DMS79 treated with DMSO at 0.1 percent for 48 hours (cell line): ENCODE measurements at places on chromosomes 16 and 17.

DNA sequence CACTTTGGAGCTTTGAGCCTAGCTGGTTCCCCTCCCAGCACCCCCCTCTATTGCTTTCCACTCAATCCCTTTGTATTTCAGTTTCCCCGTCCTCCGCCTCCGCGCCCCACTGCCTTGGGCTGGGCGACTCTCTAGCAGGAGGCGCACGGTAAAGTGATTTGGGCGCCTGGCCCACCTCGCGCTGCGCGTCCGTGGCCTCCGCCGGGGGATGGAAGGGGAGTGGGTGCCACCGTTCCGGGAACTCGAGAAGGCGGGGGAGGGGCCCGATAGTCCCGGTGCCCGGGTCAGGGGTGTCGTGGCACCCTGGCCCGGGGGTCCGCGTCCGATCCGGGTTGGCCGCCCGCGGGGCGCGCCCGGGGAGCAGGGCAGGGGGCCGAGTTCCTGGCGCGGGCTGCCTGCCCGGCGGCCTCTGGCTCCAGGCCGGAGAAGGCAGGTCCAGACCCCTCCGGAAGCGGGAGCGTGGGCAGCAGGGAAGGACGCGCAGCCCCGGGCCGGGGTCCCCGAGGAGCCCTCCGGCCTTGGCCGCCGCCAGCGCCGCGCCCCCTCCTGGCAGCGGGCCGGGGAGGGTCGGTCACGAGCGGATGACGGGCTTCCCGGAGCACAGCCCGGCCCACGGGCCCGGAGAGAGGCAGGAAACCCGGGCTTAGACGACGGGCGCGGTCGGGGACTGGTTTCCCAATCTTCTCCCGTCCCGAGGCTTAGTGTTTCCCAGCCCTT lies 15.8 kb downstream of the MEOX1 start:
- no peak for DNase-seq

DNA sequence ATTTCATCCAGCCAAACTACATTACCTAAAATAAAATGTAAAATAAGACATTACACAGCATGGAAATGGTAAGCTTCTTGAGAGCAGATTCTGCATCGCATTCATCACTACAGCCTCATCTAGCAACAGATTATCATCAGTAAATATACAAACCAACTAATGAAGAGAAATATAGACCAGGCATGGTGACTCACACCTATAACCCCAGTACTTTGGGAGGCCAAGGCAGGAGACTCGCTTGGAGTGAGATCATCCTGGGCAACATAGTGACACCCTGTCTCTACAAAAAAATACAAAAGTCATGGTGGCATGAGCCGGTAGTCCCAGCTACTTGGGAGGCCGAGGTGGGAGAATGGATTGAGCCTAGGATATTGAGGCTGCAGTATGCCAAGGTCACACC lies 19.9 kb downstream of the NCBP3 start:
- no peak for DNase-seq

- DNase-seq = peak; percentile 76
These were observed 6.4 kb upstream of the GGT6 start for GRCh38 chr17:4566785-4567184.

DNA sequence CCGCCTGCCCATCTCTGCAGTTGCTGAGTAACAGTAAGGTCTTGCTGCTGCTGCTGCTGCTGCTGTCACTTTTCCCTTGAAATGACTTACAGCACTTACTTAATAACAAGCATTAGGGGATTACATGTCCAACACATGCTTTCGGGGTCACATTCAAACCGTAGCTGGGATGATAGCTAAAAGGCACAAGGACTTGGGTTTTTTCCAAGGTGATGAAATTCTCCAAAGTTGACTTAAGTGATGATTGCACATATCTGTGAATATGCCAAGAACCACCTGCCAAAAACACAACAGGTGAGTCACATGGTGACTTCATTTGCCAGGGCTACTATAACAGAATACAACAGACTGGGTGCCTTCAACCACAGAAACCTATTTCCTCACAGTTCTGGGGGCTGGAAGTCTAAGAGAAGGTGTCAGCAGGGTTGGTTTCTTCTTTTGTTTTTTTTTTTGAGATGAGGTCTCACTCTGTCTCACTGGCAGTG lies 121.9 kb upstream of the TNRC6C start:
- DNase-seq = peak; percentile 11

DNA sequence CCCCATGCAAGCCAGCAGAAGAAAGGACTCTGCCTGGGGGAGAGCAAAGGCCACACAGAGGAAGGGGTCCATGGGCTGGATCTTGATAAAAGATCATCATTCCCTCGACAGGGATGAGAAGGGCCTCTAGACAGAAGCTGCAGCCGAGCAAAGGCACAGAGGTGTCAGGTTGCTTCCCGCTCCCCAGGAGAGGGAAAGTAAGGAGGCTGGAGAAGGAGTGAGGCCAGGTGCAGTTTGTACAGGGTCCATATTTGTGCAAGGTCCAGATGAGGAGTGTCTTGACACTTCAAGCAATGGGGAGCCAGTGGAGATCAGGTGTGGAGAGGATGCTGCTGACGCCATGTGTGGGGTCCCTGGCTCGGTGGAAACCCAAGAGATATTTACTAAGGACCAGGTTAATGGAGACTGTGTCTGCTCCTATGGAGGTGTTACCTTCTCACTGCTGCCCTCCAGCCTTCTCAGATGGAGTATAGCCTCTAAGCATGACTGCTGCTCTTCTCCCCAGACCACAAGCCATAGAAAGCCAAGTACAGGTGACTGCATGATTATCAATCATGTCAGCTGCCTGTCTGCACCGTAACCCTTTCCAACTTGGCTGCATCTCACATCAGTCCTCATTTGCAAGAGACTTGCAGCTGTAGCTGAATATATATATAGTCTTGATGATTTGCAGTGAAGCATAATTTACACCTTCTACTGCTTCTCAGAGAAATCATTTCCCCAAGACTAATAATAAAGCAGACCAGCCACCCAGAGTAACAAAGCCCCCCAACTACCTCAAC lies 21.1 kb downstream of the GAS7 start:
- DNase-seq = no peak

GRCh38 chr17:46199379-46199778 lies 6.2 kb upstream of the KANSL1 start:
- no peak for DNase-seq

GRCh38 chr17:4358154-4358553 lies 8.3 kb downstream of the UBE2G1 start:
- no peak for DNase-seq

DNA sequence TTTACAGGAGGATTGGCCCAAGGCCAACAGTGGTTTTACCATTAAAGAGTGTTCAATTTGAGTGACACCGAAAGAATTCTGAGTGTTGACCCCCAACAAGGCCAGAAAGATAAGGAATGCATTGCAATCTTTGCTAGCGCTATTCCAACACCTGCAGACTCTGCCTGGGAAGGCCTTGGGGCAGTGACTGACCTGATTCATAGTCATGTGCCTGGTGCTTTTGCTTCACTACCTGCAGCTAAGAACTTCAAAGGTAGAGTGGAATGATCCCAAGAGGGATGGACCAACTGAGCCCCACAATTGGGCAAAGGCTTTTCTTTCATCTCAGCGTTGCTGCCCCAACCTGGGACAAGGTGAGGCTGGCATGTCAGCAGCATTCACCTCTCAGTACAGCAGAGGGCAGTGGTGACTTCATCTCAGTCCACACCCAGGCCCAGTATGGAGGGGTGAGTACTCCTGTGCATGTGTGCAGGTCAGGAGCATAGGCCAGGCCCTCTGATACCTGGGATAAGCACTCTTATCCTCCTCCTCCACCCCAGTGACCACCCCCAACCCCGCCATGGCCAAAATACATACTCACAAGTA lies 149.6 kb upstream of the GNAO1 start:
- no peak for DNase-seq

- no peak for DNase-seq
These were observed 116.5 kb downstream of the HS3ST3B1 start for GRCh38 chr17:14417336-14417735.

GRCh38 chr16:88442727-88443576 lies 10.1 kb upstream of the ZFPM1 start:
- peak; percentile 28 for DNase-seq

GRCh38 chr17:34671191-34671590 lies 91.8 kb downstream of the TMEM132E start:
- no peak for DNase-seq

DNA sequence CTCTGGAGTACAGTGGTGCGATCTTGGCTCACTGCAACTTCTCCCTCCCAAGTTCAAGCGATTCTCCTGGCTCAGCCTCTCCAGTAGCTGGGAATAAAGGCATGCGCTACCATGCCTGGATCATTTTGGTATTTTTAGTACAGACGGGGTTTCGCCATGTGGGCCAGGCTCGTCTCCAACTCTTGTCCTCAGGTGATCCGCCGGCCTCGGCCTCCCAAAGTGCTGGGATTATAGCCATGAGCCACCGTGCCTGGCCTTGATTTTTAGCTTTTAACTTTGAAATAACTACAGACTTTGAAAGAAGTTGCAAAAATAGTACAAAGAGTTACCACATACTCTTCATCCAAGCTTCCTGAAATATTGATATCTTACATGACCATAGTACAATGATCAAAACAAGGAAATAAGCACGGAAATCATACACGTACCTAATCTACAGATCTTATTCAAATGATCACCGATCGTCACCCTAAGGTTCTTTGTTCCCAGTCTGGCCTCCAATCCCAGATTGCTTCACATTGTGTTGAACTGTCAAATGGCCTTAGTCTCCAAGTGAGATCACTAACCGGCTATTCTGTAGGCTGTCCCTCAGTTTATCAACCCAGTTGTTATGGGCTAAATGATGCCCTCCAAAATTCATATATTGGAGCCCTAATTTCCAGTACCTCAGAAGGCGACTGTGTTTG lies 18.4 kb downstream of the NPIPA1 start:
- no peak for DNase-seq

DNA sequence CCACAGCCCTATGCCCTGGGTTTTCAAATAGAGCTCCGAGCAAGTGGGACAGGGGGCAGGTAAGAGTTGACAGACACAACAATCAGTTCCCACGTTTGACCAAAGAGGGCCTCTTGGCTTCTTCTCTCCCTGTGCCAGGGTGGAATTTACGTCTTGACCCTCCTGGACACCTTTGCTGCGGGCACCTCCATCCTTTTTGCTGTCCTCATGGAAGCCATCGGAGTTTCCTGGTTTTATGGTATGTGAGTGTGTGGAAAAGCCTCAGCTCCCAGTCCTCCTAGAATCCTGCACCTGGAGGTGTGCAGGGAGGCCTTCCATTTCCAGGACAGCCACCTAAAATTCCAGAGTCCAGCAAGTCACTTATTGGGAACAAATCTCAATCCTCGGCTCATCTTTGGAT lies 42.5 kb downstream of the SLC6A2 start:
- DNase-seq = no peak
